ENCODE measurements at places on chromosomes 16 and 17.
A peak's percentile ranks its signal among the peaks of the same experiment; 100 is the strongest.

DNA sequence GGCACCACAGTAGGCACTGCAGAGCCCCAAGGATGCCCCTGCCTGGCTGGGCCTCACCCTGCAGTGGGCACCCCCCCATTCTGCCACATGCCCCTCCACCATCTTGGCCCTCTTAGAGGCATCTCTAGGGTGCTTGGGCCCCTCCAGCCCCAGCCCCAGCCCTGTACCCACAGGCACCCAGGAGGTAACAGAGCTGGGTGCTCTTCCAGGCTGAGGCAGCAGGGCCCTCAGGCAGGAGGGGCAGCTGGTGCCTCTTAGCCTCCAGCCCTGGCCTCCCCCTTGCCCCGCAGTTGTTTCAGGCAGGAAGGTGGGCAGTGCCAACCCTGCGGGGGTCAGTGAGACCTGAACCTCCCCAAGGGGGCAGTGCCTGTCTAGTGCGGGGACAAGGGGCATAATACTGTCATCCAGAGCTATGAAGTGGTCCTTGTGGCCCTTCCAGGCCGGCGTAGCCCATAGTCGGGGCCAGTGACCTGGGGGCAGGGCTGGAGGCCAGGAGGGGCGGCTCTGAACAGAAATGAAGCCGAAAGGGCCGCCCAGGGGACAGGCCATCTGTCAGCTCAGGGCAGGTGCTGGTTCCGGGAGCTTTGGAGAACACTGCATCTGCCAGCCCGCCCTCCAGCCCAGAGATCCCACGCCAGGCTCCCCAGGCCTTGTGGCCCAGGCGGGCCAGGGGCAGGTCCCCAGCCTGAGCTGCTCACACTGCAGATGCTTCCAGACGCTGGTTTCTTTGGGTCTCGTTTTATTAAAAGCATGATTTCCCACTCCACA, 4.9 kb upstream of the AATK start:
- DNase-seq, result no peak

DNA sequence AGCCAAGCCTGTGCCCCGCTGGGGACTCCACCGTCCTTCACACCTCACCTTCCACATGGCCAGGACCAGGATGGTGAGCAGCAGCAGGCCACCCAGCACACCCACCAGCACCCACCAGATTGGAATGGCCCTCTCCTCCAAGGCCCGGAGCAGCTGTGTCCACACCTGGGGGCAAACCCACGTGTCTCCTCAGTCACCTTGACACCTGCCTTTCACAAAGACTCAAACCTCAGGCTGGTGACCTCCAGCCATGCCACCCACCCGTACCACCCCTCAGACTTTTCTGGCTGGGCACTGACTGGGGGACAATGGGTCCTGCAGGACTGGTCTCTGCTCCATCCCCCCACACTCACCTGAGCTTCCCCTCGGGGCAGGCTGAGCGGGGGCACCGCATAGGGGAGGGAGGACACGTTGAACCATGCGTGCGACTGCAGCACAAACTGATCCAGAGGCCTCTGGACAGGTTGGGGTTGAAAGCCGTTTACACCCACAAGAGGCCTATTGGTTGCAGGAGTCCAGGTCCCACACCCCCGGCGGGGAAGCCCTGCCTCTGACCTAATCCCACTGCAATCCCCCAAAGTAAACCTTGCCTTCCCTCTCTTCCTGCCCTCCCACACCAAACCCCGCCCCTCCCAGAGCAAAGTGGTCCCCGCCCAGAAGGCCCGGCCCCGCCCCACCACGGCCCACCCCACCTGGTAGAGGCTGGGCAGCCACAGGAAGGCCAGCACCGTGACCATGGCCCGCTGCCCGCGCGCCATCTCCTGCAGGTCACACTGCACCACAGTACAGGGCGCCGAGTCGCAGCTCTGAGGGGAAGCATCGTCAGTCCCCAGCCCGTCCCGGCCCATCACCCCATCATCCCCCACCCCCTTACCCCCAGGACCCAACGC, 10.9 kb upstream of the FAM171A2 start:
- no peak for DNase-seq

GRCh38 chr16:56936950-56937349, 5.0 kb downstream of the HERPUD1 start:
- no peak for DNase-seq

DNA sequence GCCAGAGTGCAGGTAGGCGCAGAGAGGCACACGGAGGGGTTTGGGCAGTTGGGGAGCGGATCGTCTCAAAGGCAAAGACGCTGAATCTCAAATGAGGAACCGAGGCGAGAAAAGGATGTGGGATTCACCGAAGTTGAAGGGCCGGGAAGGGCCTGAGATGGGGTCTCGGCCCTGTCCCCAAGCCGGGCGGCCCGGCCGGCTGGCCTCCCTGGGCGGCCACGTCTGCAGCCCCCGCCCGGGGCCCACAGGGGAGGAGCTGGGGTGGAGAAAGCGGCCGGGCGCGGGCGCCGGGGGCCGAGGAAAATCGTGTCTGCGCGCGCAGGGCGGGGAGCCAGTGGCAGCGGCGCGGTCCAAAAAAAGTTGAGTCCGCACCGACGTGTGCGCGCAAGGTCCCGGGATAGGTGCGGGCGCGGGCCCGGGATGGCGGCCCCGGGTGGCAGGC, 458 bp downstream of the SLC12A4 start:
- DNase-seq, result no peak

DNA sequence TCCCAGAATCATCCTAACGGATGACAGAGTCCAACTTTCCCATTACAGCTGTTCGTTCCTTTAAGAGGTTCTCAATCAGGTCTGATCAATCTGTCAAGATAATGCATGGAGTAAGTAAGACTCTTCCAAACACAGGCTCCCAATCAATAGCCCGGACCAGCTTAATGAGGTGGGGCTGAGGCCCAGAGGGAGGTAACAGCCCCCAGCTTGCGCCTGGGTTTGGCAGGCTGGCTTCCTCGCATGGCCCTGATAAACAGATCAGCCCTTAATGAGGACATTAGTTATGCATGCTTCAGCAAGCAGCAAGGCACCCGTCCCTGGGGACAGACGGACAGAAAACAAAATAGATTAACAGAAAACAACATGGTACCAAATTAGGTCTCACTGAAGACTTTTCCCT, 145.7 kb downstream of the ZFHX3 start:
- DNase-seq, result no peak

DNA sequence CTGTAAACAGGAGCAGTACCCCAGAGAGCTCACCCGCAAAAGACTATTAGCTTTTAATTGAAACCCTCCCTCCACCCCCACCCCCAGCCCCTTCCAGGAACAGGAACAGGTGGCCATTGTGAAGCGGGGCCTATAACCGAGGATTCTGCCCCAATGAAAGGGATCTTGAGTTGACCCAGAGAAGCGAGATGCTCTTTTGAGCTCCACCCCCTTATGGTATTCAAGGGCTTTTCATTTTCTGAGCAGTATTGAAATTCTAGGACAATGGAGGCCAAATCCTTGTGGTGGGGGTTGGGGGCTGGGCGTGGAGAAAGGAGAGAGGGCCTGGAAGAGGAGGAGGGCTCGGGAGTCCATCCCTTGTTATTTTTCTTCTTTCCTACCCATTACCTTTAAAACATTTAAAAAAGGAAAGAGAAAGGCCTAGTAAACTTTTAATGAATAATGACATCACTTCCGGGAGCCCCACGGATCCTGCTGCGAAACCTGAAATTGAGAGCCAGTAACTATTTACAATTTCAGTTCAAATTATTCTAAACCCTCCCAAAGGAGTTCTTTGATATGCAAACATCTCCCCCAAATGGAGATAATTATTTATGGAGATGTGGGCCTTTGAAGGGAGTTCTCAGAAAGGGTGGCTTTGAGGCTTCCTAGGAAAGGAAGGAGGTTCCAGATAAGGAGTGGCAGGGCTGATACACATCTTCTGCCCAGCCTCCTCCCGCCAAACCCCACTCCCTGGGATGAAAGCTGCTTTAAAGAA, 30.5 kb downstream of the HS3ST3B1 start:
- DNase-seq, result no peak

GRCh38 chr16:61296305-61296704, 739.9 kb downstream of the CDH8 start:
- no peak for DNase-seq

- DNase-seq, result peak; percentile 66
Measured at GRCh38 chr17:75289832-75290337, 652 bp upstream of the SLC25A19 start.

- DNase-seq, result no peak
Measured at GRCh38 chr17:42266918-42267766, 9.0 kb downstream of the STAT5B start.

GRCh38 chr16:23857256-23857880, 21.6 kb downstream of the PRKCB start:
- no peak for DNase-seq

DNA sequence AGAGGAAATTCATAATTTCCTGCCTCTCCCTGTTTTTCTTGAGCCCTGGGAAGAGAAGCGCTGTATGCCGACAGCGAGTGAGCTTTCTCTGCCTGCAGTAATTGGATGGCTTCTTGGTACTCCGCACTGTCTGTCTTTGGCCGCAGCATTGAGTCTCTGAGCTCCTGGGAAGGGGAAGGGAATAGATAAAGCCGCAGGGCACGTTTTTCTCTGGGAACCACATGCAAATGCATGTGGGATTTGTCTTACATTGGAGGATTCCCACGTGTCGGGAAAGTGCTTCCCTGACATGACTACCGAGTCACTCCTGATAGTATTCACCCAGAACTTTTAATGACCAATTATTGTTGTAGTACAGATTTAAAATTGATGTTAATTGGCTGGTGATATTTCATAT, 385.9 kb downstream of the CPPED1 start:
- no peak for DNase-seq

DNA sequence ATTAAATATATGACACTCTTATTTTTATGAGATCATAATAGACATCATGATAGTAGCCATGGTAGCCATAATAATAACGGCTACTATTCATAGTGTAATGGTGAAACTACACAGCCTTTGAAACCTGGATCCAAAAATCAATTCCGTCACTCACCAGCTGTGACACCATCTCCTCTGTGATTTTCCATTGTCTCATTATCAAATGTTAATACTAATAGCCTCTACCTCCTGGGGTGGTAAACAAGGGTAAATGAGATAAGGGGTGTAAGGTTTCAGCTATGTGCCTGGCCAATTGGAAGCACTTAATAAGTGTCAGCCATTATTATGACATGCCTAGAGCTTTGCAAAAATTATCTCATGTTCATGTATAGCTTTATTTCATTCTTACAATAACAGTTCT, 88.6 kb downstream of the CACNG3 start:
- DNase-seq, result no peak

DNA sequence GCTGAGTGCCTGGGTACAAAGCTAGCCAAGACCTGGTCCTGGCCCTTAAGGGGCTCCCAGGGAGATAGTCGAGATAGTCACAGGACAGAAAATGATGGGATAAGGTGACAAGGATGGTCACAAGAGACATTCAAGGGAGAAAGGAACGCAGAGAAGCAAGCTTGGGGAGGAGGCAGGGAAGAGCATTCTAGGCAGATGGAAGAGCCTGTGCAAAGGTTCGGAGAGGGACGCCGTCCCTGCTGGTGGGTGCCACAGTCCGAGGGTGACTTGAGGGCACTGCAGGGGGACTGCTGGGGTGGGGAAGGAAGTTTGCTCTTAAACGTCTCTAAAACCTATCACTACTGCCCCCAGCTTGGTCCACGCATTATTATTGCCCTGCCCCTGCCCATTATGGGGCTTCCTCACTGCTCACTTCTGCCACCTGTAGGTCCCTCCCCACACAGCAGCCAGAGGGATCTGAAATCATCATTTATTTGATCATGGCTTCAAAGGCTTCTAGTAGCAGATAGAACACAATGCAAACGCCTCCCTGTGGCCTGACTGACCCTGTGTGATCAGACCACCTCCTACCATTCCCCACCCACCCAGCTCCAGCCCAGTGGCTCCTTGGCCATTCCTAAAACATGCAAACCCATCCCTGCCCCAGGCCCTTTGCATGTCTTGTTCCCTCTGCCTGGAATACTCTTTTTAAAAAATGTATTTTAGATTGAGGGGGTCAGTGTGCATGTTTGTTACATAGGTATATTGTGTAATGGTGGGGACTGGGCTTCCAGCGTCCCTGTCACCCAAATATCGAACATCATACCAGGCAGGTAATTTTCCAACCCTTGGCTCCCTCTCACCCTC, 60.3 kb downstream of the RMI2 start:
- no peak for DNase-seq

- DNase-seq, result peak; percentile 40
Measured at GRCh38 chr17:79183293-79184158, 108.9 kb downstream of the ENGASE start.

DNA sequence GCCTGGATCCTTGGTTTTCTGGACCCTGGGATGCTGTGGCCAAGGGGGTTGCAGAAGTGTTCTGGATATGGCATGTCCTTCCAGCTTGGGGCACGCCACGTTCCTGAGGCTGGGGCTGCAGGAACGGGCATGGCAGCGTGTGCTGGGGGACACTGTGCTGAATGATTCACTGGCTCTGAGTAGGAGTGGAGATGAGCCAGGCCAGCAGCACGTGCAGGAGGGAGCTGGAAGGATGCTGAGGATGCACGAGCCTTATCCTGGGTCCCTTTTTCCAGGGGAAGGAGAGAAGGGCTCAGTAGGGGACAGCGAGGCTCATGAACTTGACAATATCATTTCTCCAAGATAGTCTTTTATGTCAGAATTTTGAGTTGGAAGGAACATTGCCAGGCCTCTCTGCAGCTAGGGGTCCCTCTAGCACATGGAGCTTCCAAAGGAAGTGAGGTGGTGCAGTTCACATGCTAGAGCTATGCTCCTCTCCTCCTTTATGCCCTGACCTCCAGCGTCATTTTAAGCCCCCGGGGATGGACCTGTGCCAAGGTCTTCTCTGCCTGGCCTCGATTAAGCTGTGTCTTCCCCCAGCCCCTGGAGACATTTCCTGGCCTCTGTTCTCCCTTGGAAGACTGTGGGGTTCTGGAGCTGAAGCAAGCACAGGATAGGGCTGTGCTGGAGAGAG, 125.9 kb downstream of the OR1D5 start:
- no peak for DNase-seq

- peak; percentile 94 for DNase-seq
Measured at GRCh38 chr16:85286066-85286831, 174.0 kb upstream of the CIBAR2 start.

- no peak for DNase-seq
Measured at GRCh38 chr16:65154321-65154720, 32.5 kb upstream of the CDH11 start.

GRCh38 chr17:189444-189843, 8.0 kb upstream of the DOC2B start:
- DNase-seq, result no peak

GRCh38 chr16:56847173-56847910, 17.7 kb upstream of the SLC12A3 start:
- DNase-seq, result no peak

DNA sequence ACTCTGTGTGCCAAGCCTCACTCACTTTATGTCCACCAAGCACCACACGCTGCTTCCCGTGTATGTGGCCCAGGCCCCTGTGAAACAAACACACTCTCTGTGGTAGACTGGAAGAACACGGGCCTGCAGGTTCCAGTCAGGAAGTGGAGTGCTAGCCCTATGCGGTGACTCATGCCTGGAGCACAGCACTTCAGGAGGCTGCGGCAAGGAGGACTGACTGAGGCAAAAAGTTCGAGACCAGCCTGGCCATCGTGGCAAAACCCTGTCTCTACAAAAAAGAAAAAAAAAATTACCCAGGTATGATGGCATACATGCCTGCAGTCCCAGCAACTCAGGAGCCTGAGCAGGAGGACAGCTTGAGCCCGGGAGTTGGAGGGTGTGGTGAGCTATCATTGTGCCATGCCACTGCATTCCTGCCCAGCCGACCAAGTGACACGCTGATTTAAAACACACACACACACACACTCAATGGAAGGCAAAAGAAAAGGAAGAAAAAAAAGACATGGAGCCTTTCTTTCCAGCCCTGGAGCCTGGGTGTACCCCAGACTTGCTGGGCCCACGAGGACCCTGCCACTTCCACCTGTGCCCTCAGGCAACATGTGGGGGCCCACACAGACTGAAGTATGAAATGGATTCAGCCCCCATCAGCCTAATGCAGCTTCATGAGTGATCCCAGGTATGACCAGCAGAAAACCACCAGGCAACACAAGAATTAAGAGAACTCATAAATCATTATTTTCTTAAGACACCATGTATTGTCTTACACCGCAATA, 126.6 kb downstream of the ANKRD11 start:
- no peak for DNase-seq

Measured in putamen (tissue), 1 donor.